Left ventricle myocardium inferior (tissue), 1 donor: ENCODE measurements at places on chromosomes 6 and 20. TPM values are rescaled to one million over a fixed set of nuclear protein-coding genes. Genes with fewer than 3 reads are reported as not detected.

OPRM1 gene
- not detected for total RNA-seq

DHX16 gene
- total RNA-seq, result 22.1 TPM

DNA sequence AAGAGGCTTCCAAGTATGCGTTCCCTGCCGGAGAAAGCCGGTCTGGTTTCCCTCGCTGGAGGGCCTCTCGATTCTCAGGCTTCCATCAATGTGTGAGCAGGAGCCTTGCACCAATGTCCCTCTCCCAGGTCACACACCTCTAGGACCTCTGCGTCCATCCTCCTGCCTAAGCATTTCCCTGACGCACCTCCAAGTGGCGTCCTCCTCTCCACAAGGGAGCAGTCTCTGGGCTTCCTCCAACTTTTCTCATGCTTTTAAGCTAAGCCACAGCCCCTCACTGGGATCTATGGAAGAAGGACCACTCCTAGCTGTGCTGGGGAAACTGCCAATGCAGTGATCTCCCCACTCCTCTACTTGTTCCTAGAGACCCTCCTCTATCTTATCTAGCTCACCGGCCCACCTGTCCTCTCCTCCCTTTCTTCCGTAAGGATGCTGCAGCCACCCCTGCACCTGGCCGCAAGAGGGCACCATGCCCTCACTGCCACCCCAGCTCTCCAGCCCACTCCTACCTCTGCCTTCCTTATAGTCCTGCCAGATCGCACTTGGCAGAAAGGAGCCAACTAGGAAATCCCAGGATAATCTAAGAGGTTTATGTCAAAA, 258.7 kb downstream of the LRFN2 start:
- DNase-seq, result no peak

DNA sequence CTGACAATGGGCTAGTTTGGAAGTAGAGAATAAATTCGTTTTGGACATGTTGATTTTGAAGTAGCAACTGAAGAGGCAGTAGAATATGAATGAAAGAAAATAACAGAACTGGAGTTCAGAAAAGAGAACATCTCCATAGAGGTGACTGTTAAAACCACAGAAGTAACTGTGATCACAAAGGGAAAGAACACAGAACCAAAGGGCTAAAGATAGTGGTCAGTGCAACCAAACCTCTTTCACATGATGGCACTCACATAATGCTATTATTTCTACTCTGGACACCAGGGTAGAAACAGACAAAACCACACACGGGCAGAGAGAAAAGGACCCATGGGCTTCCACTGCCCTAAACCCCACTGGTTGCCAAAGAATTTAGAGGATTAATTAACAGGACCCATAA, 58.5 kb downstream of the CDK19 start:
- DNase-seq, result no peak

- DNase-seq, result no peak
Measured at GRCh38 chr6:63643862-63644261, 8.3 kb downstream of the PHF3 start.

DNA sequence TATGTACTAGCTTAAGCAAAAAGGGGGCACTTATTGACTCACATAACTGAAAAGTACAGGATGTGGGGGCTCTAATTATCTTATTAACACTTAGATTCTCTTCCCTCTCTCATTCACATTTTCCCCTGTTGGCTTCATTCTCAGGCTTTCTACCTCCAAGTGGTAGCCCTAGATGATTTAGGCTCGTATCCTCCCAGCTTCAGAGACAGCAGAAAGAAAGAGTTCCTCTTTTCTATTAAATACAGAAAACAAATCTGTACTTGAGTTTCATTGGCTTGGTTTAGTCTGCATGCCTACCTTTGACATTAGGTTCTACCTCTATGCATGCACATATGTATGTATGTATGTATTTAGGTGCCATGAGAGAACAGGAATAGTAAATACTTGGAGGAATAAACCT, 15.5 kb upstream of the E2F3 start:
- DNase-seq, result no peak

- no peak for DNase-seq
Measured at GRCh38 chr20:47108994-47109393, 214.4 kb downstream of the EYA2 start.

DNA sequence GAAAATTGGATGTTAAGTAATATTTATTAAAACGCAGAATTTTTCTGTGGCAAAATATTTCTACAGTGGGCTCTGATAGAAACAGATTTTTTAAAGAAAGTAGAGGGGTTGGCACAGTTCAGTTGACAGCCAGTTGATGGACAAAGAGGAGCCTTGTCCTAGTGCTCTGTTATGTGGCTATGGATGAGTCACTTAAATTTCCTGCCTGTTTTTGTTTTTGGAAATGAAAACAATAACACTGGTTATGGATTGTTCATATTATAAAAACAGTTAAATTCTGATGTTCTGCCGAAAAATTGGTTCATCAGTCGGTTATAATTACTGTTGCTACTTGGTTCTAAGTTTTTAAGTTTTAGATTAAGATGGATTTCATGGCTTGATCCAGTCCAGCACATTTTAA, 42.8 kb downstream of the MYO6 start:
- no peak for DNase-seq

- no peak for DNase-seq
Measured at GRCh38 chr6:40723967-40724366, 136.8 kb upstream of the LRFN2 start.

GRCh38 chr20:4061987-4062386, 46.6 kb upstream of the RNF24 start:
- no peak for DNase-seq

DNA sequence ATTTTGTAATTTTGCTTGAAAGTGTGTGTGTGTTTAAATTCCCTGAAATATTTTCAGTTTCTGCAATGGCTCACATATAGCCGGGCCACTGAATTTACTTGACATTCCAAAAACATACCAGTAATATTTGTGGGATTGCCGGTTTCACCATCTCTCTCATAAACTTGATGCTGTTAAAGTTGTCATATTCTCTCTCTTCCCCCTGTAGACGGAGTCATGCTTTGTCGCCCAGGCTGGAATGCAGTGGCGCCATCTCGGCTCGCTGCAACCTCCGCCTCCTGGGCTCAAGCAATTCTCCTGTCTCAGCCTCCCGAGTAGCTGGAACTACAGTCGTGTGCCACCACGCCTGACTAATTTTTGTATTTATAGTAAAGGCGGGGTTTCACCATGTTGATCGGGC, 122.1 kb downstream of the TIAM2 start:
- DNase-seq, result no peak

GRCh38 chr6:63268574-63268973, 51.2 kb downstream of the LGSN start:
- no peak for DNase-seq
